Urinary bladder (tissue), 4 donors: ENCODE measurements at places on chromosomes 6 and 20. TPM values are rescaled to one million over a fixed set of nuclear protein-coding genes. Genes with fewer than 3 reads are reported as not detected.

The LY6G6C gene
- total RNA-seq, result not detected

The ZSWIM3 gene
- total RNA-seq, result 5.6 TPM

The C4B gene
- total RNA-seq, result 4.7 TPM

The KCNK16 gene
- total RNA-seq, result not detected

The MEI4 gene
- total RNA-seq, result 0.21 TPM

The KIAA0408 gene
- total RNA-seq, result 40.8 TPM
